Stimulated activated CD4-positive, alpha-beta T cell treated with anti-CD3 and anti-CD28 coated beads, Interleukin-1b, Interleukin-23, amount 100 ng/mL, for 4 hours (primary cell): ENCODE measurements at places on chromosomes 3 and 15.

GRCh38 chr3:106048946-106049481, 180.2 kb upstream of the CBLB start:
- DNase-seq, result no peak

DNA sequence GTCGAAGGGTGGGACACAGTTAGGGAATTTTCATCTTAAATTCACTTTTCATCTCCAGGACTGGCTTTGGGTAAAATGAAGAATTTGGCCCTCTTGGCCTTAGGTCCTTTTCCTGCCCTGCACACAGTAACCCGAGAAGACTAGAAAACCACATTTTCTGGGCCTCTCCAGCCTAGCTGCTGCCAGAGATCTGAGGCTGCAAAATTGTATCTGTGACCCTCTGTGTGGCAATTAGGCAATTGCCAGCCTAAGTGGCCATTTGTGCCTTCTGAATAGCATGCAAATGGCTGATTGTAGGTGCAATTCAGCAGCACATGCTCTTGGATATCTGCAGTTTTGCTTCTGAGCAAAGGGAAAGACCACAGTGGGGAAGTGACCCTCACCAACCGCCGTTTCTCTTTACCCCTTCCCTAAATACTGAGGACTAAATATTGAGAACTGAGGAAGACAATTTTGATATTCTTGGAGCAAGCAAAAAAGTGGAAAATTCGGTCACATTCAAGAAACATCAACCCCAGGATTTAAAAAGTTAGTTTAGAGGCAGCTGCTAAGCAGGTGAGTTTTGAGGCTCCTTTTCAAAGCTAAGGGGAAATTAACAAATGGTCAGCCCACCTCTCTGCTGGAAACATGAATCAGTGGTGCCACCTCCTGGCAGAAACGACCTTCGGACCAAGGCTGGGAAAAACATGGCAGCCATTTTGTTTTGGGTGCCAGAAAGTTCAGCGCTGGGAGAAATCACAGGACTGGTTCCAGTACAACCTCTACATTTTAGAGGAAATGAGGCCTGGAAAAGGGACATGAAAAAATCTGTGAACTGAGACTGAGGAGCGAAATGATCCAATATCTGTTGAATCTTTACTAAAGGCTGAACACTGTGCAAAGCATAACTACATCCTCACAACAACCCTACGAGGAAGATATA, 56.6 kb upstream of the PRTG start:
- DNase-seq, result no peak

GRCh38 chr15:80967451-80967850, 22.2 kb downstream of the MESD start:
- DNase-seq, result no peak

DNA sequence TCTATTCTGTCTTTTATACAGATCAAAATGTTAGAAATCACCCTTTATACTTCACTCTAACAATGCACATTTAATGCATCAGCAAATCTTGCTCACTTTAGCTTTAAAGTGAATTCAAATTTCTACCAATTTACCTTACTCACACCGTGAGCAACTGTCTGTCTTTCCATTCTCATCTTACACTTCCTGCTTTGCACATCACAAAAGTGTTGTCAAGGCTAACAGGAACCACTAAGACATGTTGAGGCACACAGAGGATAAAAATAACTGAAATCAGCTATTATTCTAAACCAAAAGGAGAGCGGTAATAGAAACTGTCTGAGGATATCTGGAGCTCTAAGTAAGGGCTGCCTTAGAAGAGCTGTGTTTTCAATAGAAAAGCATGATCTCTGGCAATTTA, 519.9 kb downstream of the ZBBX start:
- DNase-seq, result no peak

DNA sequence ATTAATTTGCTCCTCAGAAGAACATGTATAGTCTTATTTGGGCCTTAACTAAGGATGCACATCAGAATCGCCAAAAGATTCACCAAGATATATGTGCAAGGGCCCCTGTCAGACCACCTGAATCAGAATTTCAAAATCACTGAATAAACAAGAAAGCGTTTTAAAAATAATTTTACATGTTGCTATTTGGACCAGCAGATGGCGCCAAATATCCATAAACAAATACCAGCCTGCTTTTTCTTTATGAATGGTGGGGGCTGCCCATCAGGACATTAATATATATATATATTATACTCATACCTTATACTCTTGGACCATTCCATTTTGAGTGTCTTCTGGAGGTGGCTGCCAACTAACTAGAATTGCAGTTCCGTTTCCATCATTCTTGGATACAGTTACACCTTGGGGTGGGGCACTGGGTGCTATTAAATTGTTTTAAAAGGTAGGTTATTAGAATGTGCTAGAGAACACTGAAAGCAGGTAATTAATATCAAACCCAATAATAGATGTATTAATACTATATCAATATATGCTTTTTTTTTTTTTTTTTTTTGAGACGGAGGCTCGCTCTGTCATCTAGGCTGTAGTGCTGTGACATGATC, 1108.3 kb downstream of the ROBO1 start:
- no peak for DNase-seq

DNA sequence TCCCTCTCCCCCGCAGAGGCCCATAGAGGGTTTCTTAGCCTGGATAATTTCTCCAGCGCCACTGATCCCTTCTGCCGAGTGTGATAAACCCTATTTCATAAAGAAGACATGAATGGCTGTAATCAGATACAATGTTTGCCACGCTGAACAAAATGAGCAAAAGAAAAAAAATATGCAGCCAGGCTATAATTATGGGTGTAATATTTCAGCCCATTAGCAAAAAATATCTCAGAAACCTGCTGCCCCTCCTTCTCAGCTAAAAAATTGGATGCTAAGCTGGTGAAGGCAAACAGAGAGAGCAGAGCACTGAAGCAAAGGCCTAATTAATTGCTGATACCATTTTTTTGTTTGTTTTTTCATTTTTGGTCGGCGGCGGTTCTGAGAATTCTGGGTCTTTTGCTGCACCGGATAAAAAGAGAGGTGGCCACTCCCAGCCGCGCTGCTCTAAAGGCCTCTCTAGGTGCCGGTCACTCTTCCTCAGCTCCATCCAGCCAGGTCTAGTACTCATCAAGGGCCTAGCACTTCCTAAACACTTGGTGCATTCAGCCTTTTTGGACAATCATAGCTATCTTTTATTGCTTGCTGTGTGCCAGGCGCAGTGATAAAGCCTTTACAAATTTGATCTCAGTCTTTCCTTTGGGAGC, 128.7 kb upstream of the TLE3 start:
- DNase-seq, result no peak

GRCh38 chr3:29156086-29156715, 124.7 kb upstream of the RBMS3 start:
- DNase-seq, result no peak

DNA sequence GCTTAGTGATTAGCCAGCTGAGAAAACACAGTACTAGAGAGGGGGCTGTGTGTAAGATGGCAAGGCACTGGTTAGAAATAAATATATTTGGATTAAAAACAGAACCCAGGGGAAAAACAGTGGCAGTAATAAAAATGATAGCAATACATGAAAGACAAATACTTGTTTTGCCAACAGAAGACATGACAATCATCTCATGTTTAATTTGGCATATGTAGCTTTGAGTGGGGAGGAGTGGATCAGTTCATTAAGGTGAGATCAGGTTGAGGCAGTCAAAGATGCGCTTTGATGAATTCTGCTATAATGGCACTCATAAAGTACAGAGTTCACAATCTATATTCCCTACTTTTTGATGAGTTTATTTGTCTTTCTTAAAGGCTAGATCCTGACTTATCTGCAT, 3.4 kb upstream of the HGD start:
- DNase-seq, result no peak

DNA sequence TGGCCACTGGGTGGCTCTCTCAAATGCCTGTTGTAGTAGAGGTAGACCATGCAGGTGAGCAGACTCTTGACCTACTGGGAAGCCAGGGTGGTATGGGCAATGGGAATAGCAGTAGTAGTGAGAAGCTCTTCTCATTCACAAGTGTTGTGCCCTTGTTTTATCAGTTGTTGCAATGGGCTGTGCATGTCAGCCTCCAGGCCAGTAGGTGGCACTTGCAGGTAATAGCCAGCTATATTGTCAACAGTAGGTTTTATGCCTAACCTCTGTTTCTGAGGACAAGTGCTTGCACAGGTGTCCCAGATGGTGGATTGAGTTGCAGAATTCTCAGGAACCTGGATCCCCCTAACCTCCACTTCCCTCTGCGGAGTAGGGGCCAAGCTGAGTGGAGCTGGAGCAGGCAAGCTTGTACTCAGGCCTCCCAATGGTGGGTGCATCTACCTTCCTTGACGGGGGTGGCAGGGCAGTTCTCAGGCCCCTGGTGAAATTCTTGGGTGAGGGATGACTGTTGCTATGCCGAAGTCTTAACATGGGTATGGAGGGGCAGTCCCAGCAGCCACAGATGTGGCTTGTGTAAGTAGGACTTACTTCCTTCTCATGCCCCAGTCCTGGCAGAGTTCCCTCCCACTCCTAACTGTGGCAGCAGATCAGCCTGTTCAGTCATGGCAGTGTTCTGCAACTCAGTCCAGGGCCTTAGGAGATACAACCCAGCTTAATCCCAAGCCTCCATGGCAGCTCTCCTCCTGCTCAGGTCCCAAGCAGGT, 104.3 kb downstream of the NEO1 start:
- DNase-seq, result no peak

DNA sequence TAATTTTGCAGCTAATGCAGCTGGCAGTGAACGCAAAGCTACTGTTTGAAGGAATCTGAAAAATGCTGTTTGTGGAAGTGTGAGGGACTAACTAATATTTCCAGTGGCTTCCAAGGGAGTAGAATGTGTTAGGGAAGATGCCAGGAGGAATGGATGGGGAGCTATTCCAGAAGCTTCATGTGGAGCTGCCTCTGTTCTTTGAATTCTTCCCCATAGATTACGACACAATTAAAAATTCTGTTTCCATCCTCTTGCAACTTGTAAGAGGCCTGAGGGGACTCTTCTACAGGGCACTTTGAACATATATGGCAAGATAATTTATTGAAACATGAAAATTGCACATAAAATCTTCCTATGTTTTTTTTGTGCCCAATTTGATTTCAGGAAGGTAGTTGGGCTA, 74.3 kb upstream of the CTXND1 start:
- no peak for DNase-seq

DNA sequence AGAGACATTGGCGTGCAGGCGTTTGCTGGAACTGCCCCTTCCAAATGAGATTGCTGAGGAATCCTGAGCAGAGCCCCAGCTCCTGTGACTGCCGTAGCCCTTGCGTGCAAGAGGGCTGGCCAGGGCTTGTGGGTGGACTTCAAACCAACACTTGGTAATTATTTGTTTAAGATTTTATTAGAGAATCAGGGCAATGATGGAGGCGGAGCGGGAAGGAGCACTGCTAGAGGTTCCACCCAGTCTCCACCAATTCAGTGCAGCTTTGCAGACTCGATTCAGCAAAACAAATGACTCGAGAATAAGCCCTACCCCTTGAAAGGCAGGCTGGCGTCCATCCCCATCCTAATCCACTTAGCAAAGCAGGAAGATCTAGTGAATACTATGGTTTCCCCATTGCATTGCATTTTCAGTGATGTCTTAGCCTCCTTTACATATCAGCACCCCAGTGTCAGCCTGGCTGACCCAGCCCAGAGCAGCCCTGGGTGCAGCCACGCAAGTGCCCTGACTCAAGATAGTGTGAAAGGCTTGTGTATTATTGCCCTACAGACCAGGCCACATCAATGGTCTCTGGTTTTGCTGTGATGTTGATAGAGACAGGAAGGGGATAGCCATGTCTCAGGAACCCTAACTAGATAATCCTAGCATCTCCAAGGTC, 26.0 kb downstream of the GLDN start:
- DNase-seq, result no peak

DNA sequence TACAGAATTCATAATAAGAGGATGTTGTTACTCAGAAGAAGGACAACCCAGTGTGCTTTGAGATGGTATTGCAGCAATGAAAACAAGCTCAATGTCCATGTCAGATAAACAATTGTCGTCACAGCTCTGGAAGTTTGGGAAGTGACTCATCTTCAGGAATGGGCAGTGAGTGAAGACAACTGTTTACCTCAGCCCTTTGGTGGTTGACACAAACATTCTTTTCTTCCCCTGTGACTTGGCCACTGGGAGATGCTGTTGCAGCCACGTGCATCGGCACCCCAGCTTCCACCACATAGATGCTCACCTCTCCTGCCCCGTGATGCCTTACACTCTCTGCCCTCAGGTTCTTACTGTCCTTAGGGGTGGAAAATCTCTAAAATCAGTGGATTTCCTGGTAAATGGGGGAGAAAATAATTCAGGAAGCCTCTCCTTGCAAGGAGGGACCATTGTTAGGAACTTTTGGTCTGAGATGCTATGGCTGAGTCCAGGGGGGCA, 114.1 kb upstream of the GALNT15 start:
- DNase-seq, result no peak

DNA sequence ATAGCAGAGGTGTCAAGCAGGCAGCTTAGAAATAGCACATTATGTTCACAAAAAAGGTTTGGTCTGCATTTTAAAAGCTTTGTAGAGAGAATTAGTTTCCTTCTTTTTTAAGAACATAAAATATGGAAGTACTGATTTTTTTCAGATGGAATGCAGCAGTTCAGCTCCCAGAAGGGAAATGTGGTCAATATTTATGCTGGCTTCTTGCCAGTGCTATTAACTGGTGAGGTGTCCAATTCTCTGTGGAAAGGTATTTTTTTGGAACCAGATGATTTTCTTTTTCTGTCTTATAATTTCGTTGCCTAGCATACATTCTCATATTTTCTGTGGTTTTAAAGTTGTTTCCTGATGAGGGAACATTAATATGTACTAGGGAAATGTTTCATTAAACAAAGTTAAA, 211.4 kb upstream of the ZNF385D start:
- no peak for DNase-seq

GRCh38 chr3:56055546-56055945, 412.7 kb downstream of the ERC2 start:
- DNase-seq, result no peak

DNA sequence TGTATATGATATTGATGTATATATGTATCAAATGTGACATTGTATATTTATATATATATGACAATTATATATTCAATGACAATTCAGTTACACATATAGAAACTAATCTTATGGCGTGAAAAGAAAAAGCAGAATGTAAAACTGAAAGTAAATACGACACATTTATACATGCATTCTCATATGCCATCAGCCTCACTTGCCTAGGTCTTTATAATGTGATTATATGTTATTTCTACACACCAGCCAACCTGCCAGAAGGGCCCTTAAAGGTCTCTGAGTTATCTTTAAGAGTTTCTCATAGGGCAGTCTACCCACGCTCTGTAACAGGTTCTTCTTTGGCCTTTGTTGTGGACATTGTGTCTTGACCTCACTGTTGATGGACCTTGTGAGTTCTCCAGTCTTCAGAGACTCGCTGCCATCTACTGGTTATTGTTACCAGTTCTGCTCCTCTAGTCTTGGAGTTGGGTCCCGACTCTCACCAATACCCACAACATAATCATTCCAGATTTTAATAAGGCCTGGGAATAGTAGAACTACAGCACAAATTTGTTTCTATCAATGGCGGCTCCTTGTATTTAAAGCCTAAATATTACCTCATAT, 371.5 kb upstream of the GOLIM4 start:
- no peak for DNase-seq

- DNase-seq, result no peak
Measured at GRCh38 chr3:193970773-193971206, 165.2 kb upstream of the HES1 start.
